CD8-positive, alpha-beta T cell (primary cell): ENCODE measurements at places on chromosomes 11 and 22.

DNA sequence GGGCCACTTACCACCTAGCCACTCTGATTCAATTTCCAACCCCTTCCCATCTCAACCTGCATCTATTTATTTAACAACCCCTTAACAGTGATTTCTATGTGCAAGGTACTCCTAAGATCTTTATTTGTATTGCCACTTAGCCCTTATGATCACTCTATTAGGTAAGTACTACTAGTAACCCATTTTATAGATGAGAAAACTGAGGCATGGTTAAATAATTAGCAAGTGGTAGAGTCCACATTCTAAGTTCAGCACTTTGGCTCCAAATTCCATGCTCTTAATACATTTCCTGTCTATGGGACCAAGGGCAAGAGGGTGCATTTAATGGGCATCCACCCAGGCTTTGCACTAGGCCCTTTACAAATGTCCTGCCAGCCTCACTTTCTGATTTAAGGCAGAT, 38.1 kb upstream of the CSNK2A3 start:
- DNase-seq = no peak

- no peak for DNase-seq
Observed at GRCh38 chr11:24828938-24829605, 332.2 kb downstream of the LUZP2 start.

- DNase-seq = no peak
Observed at GRCh38 chr22:40482886-40483285, 112.5 kb downstream of the SGSM3 start.

DNA sequence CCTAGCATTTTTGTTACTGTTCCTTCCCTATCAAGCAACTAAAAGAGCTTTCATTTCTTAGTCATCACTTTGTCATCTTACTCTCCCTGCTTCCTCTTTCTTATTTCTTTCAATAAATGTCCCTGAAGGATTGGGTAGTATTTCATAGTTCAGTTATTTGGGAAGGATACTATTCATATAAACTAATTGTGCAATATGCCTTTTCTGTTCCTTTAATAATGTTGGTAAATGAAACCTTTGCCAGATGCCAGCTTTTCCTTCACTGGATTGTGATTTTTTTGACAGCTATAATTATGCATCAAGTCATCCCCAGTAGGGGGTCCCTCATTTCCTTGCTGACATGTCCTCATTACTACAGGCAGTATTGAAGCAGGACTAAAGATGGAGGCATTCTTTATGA, 101.7 kb downstream of the ATM start:
- DNase-seq = no peak

GRCh38 chr11:11866203-11866602, 24.4 kb downstream of the USP47 start:
- DNase-seq = no peak

GRCh38 chr11:67671211-67671520, 3.3 kb downstream of the ALDH3B2 start:
- DNase-seq = no peak

- DNase-seq = no peak
Observed at GRCh38 chr11:44565953-44566949, 788 bp downstream of the CD82 start.

DNA sequence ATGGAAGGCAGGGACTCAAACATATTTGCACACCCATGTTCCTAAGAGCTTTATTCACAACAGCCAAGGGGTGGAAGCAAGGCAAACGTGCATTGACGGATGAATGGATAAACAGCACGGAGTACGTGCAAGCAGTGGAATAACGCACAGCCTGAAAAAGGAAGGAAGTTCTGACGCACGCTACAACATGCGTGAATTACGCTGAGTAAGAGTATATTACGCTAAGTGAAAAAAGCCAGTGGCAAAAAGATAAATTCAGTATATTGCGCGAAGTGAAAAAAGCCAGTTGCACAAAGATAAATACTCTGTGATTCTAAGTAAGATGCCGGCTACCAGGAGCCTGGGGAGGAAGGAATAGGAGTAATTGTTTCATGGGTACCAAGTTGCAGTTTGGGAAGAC, 19.5 kb downstream of the PHF21B start:
- DNase-seq = no peak

DNA sequence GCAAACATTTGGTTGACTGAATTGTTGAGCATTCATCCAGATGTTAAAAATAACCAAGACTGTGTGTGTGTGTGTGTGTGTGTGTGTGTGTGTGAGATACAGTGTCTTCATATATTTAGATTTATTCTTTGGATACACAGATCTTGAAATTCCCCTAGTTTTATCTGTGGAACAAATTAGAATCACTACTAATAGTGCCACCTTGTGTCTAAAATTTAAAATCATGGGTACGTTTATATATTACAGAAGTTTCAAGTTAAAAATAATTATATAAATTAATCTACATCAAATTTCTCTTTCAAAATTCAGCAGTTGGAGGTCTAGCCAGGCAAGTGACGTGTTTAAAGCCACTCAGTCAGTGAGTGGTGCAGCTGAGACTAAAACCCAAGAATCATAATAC, 1566.2 kb upstream of the TENM4 start:
- DNase-seq = no peak

GRCh38 chr11:123195188-123196059, at the start of gene CLMP:
Gene CLMP, minus strand, starts transcription at chr11:123195248. Its CDS starts 308 bp downstream, at chr11:123194940.
- no peak for DNase-seq

DNA sequence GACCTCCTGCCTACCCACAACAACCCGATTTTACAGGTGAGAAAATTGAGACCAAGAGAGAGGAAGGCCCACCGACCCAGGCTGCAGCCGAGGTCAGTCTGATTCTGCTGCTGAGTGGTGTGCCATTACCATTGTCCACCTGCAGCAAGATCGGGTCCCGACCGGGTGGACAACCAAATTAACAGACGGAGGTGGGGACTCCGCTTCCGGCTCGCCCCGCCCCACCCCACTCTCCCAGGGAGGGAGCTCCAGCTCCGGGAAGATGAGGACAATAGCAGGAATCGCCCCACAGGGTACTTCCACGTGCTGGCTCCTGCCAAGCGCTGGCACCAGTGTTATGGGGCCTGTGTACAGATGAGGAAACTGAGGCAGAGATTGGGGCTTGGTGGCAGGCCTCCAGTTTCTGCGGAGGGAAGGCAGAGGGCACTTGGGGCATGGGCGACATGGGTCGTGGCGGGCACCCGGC, 425 bp upstream of the KDELR3 start:
- DNase-seq = no peak

GRCh38 chr11:3095712-3096361, 38.6 kb upstream of the CARS1 start:
- no peak for DNase-seq

GRCh38 chr11:115197031-115197430, 307.2 kb downstream of the CADM1 start:
- DNase-seq = no peak

- DNase-seq = no peak
Observed at GRCh38 chr22:22856364-22856763, 31.3 kb upstream of the IGLL5 start.

GRCh38 chr11:32417806-32418205, 17.5 kb downstream of the WT1 start:
- no peak for DNase-seq

- DNase-seq = no peak
Observed at GRCh38 chr11:451738-452137, 1.7 kb downstream of the PTDSS2 start.

GRCh38 chr11:114001416-114001815, 26.5 kb downstream of the HTR3A start:
- no peak for DNase-seq

GRCh38 chr11:78200061-78200460, 11.3 kb downstream of the USP35 start:
- DNase-seq = no peak

DNA sequence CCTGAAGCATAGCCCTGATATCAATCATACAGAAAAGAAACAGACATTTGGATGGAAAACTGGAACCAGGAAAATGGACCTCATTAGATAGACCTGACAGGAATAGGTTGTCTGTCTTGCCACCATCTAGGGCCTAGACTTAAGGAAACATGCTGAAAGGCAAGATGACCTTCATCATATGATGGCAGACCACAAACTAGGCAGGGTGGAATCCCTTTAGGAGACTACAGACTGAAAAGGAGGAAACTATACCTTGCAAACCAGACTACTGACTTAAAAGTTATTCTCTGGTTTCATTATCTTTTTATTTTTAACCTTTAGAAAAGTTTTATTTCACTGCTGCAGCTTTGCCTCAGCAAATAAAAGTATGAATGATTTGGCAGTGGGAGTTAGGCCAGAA, 20.3 kb downstream of the SBF2 start:
- no peak for DNase-seq
